SK-MEL-5 (cell line): ENCODE measurements at places on chromosomes 3 and 15. TPM values are rescaled to one million over a fixed set of nuclear protein-coding genes. Genes with fewer than 3 reads are reported as not detected.

GRCh38 chr3:156649681-156650080 is 24.7 kb upstream of the TIPARP start:
- no peak for DNase-seq

GRCh38 chr3:70064194-70064779 is 64.8 kb downstream of the SAMMSON start:
- DNase-seq: peak; percentile 57

- no peak for DNase-seq
Observed at GRCh38 chr15:77596821-77597803, 35.6 kb downstream of the LINGO1 start.

GRCh38 chr3:23751212-23751723 is 54.5 kb upstream of the UBE2E1 start:
- DNase-seq: no peak

GRCh38 chr15:25439369-25439836 is 579 bp upstream of the UBE3A start:
- DNase-seq: peak; percentile 11

GRCh38 chr3:43757666-43758321 is 67.1 kb downstream of the ABHD5 start:
- no peak for DNase-seq

C2CD4A gene
- total RNA-seq: not detected in 2 replicates

KCNH8 gene
- total RNA-seq: 0.24 and 0.26 TPM in 2 replicates

ACY1 gene
- total RNA-seq: 137 and 180 TPM in 2 replicates
